Osteocyte (in vitro differentiated cells): ENCODE measurements at places on chromosomes 2 and 18. TPM values are rescaled to one million over a fixed set of nuclear protein-coding genes. Genes with fewer than 3 reads are reported as not detected.

GRCh38 chr2:168179592-168179991 is 67.8 kb downstream of the STK39 start:
- DNase-seq: no peak

DNA sequence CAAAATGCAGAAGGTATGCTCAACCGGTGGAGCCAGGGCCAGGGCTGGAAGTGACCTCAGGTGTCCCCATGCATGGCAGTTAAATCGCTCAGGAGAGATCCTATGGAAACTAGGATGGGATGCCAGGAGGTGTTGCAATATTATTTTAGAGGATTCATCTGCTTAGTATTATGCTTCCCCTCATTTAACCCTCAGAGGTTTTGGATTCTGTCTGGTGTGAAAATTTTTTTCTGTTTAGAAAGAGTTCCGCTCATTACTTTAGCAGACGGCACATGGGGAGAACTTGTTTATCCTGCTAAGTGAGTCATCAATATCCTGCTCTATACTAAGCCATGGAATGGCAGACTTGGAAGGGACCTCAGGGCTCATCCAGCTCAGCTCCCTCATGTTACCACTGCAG is 42.5 kb downstream of the TRIB2 start:
- DNase-seq: no peak

DNA sequence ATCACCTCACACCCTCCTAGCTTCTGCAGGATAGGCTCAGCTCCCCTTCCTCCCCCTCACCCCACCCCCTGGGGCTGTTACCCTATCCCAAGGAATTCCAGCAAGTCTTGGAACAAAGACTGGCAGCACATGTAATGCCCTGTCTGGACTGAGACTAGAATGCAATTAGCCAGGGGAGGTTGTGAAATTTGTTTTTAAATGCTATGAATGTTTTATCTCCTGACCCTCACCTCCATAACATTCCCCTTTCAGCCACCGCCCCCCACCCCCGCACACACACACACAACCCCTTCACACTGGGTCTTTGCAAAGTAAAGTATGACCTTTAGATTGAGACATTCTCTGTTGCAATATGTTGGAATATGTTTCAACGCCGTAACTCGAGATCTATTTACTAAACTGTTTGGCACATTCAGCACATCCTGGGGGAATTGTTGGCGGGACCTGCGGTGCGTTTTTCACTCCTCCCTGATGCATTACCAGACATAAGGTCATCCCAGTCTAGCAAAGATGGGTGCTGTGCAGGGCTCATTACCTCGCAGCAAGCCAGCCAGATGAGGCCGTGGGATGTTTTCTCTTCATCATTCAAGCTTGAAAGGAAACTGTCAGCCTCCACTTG is 290.7 kb upstream of the SLC14A2 start:
- no peak for DNase-seq

DNA sequence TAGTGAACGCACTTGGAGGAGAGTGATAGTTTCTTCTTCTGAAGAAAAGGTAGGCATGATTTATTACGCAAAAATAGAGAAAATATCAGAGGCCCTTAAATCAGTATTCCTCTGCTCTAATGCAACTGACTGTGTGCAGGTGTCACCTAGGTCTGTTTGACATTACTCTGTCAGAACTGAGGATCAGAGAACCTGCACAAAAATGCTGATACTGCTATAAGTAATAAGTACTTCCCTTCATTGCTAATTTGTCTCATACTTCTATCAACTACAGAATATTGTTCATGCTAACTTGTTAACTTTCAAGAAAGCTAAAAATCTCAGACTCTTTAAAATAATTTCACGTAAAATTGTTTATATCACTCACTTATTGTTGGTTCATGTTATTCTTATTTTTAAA is 358.5 kb downstream of the ZNF804A start:
- no peak for DNase-seq

GRCh38 chr2:227374158-227374557 is 4.9 kb downstream of the TM4SF20 start:
- DNase-seq: no peak

- DNase-seq: no peak
Observed at GRCh38 chr18:41457765-41458326, 497.2 kb upstream of the PIK3C3 start.

Gene BAZ2B
- total RNA-seq: 81.5 and 82.9 TPM in 2 replicates

DNA sequence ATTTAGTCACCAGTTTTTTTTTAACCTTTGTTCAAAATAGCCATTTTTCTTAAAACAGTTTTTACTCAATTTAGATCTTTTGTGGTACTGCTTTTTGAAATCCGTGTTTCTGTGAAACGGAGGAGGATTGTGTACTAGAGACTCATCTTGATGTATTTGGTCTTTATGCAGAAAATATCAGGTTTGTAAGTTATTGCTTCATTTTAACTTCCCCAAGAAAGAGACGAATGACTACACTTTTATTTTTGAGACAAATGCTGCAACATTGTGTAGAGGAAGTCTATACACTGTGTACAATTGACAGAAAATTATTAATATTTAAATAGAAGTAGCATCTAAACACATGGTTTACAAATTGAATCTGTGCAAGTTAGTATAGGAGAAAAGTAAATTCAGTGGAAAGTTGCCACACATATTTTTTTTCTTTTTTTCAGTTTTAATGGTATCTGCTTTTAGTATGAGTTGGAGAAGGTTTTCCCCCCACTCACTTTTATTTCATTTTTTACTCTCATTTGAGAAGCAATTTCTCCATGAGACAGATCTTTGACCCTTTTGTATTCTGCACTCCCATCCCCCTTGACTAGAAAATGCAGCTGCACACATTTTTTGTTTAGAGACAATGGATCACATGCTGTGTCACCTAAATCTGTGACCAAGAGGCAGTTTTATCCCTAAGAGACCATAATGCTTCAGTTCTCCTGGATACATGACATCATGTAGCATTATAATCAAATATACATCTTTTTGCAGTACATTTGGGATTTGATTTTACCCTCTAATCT is 200.8 kb upstream of the STON1 start:
- DNase-seq: no peak

- no peak for DNase-seq
Observed at GRCh38 chr18:21387886-21388285, 145.9 kb downstream of the GREB1L start.

Gene CARF
- total RNA-seq: 16.6 and 17.0 TPM in 2 replicates

DNA sequence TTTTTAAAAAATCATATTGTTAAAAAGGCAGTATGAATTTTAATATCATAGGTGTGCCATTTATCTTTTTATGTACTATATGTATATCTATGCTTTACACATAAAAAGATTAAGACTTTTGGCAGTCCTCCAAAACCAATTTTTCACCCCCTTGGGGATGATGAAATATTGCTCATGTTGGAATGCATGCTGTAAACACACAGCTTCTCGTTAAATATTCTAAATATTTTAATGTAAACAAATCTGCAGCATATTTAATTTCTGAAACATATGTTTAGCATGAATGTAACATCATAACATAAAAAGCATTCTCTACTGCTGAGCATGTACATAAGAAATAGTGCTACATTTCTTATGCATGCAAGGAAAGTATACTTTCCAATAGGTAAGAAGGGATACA is 484.3 kb upstream of the LRATD1 start:
- DNase-seq: no peak

DNA sequence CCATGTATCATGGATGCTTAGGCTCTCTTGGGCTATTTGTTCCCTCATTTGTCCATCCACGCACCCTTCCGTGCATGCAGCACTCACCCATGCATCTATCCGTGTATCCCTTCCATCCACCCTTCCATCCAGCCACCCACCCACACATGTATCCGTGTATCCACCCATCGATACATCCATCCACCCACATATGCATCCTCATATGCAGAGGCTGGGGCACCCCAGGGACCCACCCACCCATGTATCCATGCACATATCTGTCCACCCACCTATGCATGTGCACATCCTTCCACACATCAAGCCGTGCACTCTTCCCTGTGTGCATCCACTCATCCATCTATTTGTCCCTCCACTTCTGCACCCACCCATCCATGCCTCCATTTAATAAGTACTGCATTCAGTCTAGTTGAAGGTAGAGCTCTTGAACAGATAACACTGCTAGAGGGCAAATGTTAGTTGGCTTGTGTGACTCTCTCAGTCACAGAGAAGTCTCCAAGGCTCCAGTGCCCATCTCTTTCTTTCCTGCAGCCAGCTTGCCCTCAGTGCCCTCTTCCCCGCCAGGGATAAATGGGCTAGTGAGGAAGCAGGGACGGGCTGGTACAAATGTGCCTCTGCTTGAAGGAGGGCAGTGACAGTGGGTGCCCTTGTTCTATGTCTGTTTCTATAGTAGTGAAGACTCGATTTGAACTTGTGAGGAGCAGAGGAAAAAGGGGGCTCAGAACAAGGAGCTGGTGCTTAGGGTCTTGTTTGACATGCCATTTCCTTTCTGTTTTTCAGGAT is 61.5 kb downstream of the EMILIN2 start:
- peak; percentile 62 for DNase-seq

GRCh38 chr18:29436459-29436858 is 1259.5 kb upstream of the CDH2 start:
- no peak for DNase-seq

- DNase-seq: no peak
Observed at GRCh38 chr2:46666044-46666679, 186.8 kb downstream of the TMEM247 start.

DNA sequence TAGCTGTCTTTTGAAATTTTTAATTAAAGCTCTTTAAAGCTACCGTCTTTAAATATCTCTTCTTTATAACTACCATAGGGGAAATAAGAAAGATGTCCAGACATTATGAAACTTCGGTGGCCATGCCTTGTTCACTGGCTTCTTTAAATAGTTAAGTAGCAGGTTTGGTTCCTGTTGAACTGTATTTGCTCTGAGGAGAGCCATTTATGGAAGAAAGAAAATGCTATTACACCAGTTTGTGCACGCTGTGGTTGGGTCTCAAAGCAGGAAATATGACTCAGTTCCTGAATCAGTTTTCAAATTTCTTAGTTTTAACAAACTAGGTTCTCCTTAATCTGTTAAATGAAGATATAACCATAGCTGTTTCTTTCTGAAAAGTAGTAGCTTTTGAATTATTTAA is 12.2 kb downstream of the ARPC2 start:
- DNase-seq: no peak

Gene LTBP1
- 102 and 111 TPM in 2 replicates for total RNA-seq

- no peak for DNase-seq
Observed at GRCh38 chr18:68219274-68219673, 495.6 kb downstream of the TMX3 start.

DNA sequence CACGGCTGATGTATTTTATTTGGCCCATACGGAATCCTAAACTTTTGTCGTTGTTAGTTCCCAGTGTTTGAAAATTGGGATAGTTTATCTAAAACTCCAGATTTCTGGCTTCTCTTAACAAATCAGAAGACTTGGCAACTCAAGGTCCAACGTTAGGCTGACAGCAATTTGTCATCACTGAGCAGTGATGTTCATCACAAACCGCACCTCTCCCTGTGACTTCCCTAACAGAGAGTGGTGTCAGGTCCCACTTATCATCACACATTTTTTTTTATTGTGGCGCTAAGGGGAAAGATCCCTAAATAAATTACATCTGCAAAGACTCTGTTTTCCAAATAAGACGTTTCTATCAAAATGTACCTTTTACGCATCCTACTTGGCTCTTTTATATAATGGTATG is 55.7 kb downstream of the RASGRP3 start:
- DNase-seq: no peak

DNA sequence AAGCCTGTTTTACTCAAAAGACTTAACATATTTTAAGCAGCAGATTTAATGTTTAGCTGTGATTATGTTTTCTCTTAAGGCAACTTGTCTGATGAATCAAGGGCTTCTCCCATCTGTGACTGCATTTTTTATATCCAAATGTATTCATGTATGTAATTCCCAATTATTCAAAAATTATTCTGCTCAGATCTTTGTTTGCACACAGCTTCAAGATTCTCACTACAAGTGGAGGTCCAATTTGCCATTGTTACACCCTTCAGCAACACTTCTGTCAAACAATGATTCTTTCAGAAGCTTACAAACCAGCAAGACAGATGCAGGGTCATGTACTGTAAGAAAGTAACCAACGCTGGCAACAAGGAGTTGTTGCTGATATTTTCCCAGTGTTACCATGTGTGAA is 5.9 kb upstream of the LRPPRC start:
- no peak for DNase-seq

Gene GFPT1
- total RNA-seq: 48.3 and 59.3 TPM in 2 replicates

Gene RAX
- total RNA-seq: not detected in 2 replicates
